K562 (cell line): ENCODE measurements at places on chromosomes 6 and 20.

DNA sequence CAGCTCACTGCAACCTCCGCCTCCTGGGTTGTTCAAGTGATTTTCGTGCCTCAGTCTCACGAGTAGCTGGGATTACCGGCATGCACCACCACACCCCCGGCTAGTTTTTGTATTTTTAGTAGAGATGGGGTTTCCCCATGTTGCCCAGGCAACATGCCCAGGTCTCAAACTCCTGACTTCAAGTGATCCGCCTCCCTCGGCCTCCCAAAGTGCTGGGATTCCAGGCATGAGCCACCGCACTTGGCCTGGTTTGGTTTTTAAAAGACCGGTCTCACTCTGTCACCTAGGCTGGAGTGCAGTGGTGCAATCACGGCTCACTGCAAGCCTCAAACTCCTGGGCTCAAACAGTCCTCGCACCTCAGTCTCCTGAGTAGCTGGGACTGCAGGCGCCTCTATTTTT, 40.1 kb downstream of the VSTM2L start:
- DNase-seq, result no peak

DNA sequence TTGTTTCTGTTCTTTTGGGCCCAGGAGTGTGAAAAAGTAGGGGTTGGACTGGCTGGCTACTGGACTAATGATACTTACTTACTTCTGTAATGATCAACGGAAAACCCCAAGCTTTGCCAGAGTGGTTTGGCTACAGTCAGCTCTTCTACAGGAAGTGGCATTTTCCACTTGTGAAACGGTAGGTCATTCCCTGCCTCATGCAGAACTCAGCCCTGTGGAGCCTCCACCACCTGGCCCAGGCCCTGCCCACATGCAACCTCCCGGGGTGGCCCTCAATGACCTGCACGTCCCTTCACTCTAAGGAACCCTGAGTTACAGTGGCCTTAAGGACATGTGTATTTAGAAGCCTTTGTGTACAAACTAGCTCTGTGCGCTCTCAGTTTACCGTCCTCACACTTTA, 140.4 kb downstream of the DTNBP1 start:
- DNase-seq, result no peak

- no peak for DNase-seq
Measured at GRCh38 chr6:165833355-165833754, 170.3 kb upstream of the PDE10A start.

DNA sequence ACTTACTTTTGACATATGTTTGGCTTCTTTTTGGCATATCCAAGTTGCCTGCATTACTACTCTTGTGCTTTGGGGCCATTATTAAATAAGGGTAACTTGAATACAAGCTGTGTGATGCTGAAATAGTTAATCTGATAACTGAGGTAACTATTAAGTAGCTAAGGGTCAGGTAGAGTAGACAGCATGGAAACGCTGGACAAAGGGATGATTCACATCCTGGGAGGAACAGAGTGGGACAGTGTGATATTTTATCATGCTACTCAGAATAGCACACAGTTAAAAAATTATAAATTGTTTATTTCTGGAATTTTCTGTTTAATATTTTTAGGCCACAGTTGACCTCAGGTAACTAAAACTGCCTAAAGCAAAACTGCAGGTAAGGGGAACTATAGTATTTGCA, 483.9 kb downstream of the RFPL4B start:
- no peak for DNase-seq

DNA sequence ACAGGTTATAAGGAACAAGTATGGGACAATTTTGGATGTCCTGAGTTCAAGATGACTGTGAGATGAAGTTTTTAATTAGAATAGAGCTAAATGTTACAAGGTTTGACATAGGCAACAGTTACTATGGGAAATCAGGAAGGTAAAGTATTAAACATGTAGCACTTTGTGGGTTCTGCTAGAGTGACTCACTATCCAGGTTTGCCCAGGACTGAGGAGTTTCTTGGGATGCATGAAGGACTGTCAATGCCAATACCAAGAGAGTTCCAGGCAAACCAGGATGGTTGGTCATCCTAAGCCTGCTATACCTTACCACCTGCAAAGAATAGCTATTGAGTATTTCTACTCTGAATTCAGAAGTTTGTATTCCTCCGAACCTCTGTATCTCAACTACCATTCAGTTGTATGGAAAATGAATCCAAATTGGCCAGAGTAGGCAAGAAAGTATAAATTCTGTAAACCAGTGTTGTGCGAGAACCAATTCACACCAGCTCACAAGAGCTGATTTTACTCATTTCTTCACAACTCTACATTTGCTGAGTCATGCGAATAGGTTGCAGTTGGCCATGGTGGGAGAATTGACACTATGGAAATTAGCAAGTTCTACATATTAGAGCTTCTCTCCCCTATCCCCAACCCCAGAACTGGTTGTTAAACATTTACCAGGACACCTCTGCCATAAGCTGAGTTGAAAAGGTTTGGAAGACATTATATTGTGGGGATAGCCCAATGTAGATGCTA, 449.5 kb downstream of the PLCB1 start:
- no peak for DNase-seq

DNA sequence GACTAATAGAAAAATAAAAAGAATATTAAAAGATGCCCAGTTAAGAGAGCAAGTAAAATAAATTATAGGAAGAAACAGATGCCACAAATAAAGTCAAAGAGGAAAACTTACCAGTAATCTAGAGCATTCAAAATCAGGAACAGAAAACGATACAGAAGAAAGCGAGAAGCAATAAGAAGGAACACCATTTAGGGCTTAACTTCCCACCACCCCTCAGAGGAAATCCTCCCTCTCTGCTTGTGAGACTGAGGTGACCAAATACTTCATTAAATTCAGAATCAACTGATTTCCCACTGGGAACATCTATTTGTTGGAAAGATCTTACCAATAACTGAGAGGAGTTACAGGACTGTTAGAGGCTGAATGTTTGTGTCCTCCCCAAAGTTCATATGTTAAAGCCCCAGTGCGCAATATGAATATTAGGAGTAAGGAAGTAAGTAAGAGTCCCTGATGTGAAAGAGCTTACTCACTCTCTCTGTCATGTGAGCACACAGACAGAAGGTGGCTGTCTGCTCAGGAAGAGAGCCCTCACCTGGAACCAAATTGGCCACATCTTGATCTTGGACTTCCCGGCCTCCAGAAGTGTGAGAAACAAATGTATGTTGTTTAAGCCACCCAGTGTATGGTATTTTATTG, 19.5 kb downstream of the KATNA1 start:
- no peak for DNase-seq

DNA sequence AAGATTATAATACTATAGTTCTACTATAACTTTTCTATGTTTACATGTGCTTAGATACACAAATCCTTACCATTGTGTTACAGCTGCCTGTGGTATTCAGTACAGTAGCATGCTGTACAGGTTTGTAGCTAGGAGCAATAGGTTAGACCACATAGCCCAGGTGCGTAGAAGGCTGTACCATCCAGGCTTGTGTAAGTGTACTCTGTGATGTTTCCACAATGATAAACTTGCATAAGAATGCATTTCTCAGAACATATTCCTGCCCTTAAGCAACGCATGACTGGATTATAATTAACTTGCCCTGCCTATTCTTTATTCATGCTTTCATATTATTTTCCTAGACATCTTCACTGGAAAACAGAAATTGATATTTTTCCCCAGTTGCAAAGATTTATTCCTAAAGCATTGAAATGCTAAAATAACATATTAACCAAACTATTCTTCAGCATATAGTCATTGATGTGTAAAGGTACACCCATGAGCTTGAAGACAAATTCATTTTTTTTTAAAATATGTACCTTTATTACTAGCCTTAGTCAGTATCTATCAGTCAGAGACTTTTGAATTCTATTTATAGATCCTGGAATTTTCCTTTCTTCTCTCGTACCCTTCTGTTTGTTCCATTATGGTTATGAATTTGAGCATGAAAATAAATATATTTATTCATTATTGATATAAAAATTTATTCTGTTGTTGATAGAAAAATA, 7.2 kb upstream of the CTAGE9 start:
- DNase-seq, result no peak

DNA sequence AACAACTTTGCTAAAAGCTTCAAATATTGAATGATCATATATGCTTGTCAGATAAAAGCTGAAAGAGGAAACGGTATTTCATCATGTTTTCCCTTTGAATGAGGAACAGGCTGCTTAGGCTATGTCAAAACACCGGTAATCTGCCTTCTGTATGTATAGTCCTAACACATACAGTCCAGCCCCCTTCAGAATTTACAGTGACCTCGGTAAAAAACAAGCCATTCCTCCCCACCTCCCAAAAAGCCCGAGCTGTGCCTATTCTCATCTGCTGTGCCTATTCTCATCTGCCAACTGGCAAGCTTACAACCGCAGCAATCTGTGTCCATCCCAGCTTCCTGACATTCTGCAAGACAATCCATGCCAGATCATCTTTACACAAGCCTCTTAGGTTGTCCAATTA, 26.8 kb upstream of the UBE2J1 start:
- DNase-seq, result no peak

DNA sequence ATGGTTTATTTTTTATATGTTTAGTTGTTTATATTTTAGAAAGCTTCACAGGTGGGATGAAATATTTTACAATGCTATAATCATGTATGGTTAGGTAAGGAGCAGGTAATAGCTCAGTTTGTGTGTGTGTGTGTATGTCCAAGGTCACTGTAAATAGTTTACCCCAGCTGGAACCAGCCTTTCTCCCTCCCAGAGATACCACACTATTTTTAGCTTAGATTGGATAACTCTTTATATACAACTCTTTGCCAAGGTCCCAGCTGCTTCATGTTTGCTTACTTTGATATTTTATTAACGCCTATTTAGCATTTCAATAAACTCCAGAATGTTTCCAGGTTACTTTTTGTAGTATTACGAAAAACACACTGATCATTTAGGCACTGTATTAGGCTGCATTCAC, 1.8 kb upstream of the PEX7 start:
- no peak for DNase-seq

DNA sequence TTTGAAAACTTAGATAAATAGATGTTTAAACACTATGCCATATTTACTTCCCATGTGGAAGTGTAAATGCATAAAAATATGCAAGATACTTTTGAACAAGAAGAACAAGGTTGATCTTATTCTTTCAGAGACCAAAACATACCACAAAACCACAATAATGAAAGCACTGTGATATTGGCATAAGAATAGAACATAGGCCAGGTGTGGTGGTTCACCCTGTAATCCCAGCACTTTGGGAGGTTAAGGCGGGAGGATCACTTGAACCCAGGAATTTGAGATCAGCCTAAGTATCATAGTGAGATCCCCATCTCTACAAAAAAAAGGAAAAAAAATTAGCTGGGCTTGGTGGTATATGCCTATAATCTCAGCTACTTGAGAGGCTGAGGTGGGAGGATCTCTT, 66.5 kb downstream of the KCNS1 start:
- DNase-seq, result no peak

- DNase-seq, result no peak
Measured at GRCh38 chr6:168217880-168218537, 101.6 kb downstream of the DACT2 start.

GRCh38 chr20:14817101-14817500, 479.7 kb upstream of the FLRT3 start:
- no peak for DNase-seq
